ENCODE measurements at places on chromosomes 7 and 10. TPM values are rescaled to one million over a fixed set of nuclear protein-coding genes. Genes with fewer than 3 reads are reported as not detected.

Gene PKD1L1
- under 0.01 TPM for total RNA-seq

DNA sequence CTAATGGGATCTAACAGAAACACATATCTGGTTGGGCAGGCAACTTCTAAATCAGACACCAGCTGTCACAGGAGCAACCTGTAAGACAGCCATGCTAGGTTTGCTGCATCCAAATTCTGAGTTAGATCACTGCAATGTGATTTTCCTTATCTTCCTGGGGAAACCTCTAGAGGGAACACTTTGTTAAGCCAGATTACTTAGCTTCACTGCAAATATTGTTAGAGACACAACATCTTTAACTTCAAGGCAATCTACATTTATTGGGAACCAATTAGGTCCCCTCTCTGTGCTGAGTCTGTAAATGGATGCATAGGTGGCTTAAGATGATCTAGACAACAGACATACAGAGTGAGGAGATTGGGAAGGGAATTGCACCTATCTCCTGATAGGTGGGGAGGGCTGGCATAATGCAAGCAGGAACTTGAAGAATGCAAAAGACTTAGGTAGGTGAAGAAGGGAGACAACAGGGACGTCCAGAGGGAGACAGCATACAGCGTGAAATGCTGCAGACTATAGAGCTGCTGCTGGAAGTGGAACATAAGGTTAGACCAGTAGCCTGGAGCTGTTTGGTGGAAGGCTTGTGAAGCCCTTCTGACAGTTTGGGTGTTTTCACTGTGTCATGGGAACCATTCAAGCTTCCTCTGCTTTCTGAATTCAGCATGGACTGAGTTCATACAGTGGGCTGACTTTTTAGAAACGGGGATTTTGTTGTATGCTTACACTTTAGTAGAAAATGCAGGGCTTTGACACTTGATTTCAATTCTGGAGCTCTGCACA, 109.8 kb upstream of the ELMO1 start:
- no peak for DNase-seq

GRCh38 chr10:73590881-73591799, at the start of gene USP54:
TSS of gene USP54 (minus strand) at chr10:73591342. CDS start at chr10:73575658, 15,684 bp downstream.
- DNase-seq, result no peak

Gene MACC1
- 0.41 TPM for total RNA-seq

DNA sequence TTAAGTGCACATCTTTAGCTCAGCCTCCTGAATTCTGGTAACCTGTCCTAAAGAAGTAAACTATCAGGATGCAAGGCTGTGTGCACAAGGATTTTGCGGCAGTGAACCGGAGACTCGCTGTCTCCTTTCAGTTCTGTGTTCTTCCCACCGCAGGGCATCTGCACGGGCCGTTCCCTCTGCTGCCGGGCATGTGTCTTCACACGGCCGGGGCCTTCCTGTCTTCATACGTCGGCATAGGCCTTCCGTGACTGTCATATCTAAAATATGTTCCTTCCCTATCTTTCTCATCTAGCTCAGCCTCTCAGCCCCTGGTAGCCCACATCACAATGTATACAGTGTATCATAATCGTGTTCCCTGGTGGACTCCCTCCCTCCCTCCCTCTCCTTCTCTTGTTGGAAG, 16.4 kb downstream of the PALD1 start:
- DNase-seq, result no peak

- DNase-seq, result no peak
These were observed 219.7 kb downstream of the PRPF18 start for GRCh38 chr10:13806419-13806818.

DNA sequence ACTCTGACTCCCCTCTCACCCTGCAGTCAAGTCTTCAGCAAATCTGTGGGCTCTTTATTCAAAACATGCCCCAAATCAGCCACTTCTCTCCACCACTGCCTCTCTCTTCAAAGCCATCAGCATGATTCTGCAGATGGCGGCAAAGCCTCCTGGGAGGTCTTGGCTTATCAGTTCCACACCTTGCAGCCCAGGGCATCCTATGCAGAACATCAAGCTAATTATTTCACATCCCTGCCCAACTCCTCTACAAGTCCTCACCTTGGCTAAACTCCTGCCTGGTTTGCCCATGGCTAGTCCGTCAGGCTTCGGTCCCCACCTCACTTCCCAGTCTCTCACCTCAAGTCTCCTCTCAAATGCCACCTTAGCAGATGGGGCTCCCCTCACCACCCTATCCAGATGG, 70.2 kb downstream of the PIP4K2A start:
- DNase-seq, result no peak

Gene C10orf62
- not detected for total RNA-seq

Gene CRHR2
- total RNA-seq, result 0.41 TPM

GRCh38 chr7:29898301-29898700, 91.3 kb downstream of the SCRN1 start:
- DNase-seq, result no peak

GRCh38 chr10:70376436-70377378, 5.7 kb downstream of the LRRC20 start:
- DNase-seq, result no peak

DNA sequence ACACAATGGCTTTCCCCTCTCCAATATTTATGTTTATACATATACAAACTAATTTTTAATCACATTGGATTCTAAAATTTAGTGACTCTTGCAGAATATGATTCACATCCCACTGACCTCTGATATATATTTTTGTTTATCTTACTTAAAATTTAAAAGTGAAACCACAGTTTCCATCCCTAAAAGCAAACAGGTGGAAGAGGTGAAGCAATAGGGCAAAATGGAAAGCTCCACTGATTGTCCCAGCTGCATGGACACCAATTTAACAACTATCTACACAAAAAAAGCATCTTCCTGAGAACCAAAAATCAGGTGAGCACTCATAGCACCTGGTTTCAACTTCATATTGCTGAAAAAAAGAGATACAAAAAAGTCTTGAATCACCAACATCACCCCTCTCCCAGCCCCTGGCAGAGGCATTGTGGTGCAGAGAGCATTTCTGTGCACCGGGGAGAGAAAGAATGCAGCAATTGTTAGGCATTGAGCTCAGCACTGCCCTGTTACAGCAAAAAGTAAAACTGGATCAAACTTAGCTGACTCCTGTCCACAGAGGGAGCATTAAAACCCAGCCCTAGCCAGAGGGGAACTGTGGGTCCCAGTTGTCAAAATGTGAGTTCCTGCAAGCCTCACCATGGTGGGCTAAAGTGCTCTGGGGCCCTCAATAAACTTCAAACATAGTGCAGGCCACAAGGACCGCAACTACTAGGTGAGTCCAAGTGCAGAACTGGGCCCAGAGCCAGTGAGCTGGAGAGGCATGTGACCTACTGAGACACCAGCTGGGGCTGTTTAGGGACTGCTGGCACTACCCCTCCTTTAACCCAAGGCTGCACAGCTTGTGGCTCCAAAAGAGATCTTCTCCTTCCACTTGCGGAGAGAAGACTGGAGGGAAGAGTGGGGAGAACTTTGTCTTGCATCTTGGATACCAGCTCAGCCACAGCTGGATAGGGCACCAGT, 92.1 kb downstream of the SIRT1 start:
- DNase-seq, result no peak

- peak; percentile 36 for DNase-seq
These were observed 107.3 kb downstream of the SNX10 start for GRCh38 chr7:26398756-26399509.

DNA sequence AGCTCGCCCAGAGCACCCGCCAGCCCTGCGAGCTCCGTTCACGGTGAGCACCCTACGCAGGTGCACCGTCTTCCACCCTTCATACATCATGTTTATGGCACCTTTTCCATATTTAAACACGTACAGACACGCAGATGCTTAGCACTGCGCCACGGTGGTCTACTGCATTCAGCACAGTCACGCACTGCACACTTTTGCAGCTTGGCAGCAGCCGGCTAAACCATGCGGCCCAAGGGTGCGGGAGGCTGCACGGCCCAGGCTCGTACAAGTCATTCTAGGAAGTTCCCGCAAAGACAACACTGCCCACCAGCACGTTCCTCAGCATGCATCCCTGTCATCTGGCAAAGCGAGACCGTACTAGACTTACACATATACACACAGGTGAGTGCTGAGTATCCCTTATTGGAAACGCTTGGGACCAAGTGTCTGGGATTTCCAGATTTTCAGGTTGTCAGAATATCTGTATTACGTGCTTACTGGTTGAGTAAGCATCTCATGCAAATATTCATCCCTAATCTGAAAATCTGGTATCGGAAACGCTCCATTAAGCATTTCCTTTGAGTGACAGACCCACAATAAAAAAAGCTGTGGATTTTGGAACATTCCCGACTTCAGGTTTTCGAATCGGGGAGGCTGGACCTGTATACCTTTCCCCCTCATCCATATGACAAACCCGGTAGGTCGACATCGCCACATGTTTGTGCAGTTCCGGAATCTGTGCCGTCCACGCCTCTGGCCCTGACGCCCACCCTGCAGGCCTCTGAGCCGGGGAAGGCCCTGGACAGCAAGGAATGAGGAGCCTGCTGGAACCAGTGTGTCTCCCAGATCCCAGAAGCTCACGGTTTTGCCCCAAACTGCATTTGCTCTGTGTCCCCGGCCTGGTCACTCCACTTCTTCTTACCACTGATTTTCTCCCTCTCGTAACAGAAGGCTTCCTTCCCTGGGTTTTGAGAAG, 222.2 kb downstream of the ELFN1 start:
- no peak for DNase-seq

Gene ICA1
- total RNA-seq, result 42.4 TPM

DNA sequence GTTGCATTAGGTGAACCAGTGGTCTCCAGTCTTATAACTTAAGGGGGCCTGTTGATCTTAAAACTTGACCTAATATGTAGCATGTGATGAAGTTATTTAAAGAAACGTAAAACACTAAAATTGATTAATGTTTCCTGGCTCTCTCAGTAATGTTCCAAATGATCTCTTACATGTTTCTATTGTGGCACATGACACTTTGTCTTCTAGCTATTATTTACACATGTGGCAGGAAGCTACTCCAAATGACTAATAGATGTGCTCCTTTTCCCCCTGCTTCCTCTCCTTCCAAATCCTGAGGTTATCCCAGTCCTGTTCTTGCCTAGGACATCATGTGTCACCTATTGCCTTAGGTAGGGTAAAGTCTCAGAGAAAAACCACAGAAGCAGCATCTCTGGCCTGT, 89.4 kb downstream of the FAS start:
- no peak for DNase-seq

Gene UFSP1
- total RNA-seq, result 3.7 TPM

- no peak for DNase-seq
These were observed 283.4 kb downstream of the CCDC3 start for GRCh38 chr10:12717981-12718707.

Gene INMT
- 0.41 TPM for total RNA-seq

Gene EVX1
- not detected for total RNA-seq

- DNase-seq, result peak; percentile 28
These were observed 206.7 kb downstream of the KIAA1217 start for GRCh38 chr10:24415455-24416125.

- no peak for DNase-seq
These were observed 57.0 kb downstream of the UNCX start for GRCh38 chr7:1289666-1290025.

Gene HHEX
- 0.82 TPM for total RNA-seq

Gene PTF1A
- total RNA-seq, result 0.41 TPM
